Stimulated activated CD8-positive, alpha-beta memory T cell treated with anti-CD3 and anti-CD28 coated beads, Interleukin-4, amount 100 ng/mL, for 4 hours (primary cell): ENCODE measurements at places on chromosomes 6 and 20.
A peak's percentile ranks its signal among the peaks of the same experiment; 100 is the strongest.

DNA sequence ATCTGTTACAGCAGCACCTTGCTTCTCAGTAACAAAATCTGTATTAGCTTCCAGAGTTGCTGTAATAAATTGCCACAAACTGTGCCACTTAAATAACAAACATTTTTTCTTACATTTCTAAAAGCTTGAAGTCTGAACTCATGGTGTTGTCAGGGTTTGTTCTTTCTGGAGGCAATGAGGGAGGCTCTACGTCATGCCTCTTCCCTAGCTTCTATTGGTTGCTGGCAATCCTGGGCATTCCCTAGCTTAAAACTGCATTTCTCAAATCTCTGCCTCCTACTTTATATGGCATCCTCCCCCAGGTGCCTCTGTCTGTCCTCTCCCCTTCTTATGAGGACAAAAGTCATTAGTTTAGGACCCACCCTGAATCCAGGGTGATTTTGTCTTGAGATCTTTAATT, 41.6 kb upstream of the TMEM244 start:
- DNase-seq: no peak

DNA sequence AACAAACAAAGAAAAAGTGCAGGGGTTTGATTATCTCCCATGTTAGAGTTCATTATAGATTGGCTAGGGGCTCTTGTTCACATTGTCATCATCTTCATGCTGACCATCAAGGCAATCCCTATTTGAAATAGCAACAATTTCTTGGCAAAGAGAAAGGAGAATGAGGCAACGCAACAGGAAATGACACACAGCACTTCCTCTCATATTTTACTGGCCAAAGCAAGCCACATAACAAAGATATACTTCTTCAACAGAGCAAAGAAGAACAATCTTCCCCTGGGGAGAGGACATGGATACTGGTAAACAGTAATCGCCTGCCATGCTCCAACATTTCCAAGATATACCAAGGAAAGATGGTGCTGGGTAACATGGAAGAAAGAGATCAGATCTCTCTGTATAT, 29.8 kb downstream of the EPM2A start:
- no peak for DNase-seq

DNA sequence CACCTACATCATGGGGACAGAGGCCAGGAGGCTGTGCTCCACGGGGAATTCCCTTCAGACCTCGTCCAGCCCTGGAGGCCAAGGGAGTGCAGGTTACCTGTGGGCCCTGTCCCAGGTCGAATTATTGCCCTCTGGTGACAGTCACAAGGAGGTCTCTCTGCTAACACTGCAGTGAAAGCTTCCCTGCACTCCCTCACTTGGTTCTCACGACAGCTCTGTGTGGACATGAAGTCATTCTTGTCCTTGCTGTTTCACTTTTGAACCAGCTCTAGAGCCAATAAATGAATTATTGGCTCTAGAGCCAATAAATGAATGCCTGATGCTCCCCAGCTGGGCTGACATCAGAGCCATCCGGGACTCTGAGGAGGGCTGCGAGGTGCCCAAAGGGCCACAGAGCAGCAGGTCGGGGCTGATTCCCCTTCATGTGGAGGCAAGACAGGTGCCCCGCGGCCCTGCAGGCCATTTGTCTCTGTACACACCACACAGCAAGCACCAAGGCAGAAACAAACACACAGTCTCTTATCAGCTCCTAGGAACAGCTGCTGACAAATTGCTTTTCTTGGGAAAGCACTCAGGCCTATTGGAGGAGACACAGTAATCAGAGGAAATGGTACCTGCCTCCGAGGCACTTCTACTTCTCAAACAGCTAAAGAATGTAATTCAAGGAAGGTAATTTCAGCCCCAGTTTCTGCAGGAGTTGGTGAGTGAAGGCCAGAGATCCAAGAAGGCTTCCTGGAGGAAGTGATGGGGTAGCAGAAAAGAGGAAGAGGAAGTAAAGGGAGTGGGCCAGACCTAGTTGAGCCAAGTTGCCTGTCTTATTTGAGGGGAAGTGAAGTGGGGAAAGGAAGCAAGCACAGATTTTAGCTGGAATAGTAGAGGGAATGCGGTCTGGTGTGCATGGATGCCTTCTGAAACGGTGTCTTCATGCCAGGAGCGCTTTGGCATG, 27.5 kb upstream of the TBXT start:
- no peak for DNase-seq

DNA sequence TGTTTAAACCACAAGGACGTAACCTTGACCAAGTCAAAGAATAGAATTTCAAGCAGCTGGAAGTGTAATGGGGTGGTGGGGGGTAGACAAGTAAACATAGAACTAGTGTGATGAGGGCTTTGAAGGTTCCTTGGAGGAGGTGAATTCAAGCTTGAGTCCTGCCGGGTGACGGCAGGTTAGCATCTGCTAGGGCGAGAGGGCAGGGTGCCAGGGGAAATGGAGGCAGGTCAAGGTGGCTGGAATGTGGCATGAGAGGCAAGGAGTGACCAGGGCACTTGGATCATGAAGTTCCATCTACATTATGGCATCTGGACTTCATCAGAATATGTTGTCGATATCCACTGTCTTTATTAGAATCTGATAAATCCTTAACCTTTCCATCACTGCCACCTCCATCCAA, 207.5 kb upstream of the SLC35B3 start:
- DNase-seq: no peak

DNA sequence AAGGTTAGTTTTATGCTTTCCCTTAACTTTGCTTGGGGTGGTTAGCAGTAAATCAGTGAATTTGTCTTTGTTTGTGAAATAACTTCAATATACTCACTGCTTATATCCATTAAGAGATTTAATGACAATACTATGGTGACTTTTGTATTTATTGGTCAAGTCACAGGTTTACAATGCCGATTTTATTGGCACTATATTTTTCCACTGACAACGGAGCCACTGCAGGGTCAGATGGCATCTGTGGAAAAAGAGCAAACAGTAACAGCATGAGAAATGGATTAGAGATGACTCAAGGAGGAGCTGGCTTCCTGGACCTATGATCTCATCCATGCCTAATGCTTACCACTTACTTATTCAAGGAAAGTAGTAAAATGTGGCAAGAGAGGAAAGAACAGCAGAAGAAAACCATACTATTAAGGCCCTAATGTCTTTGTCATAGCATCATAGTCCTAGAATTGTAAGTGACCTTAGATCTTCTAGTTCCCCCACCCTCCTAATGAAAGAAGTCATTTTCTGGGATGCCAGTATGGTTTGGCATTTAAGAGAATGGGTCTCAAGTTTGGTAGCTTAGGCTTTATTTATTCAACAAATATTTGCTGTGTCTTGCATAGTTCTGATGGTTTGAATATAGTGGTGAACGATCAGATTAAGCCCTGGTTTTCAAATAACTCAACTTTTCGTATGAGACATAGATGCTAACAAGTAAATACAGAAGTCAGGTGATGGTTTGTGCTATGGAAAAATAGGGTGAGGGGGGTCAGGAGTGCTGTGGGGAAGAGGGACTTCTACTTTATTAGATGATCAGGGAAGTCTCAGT, 18.5 kb downstream of the RNF144B start:
- DNase-seq: no peak

DNA sequence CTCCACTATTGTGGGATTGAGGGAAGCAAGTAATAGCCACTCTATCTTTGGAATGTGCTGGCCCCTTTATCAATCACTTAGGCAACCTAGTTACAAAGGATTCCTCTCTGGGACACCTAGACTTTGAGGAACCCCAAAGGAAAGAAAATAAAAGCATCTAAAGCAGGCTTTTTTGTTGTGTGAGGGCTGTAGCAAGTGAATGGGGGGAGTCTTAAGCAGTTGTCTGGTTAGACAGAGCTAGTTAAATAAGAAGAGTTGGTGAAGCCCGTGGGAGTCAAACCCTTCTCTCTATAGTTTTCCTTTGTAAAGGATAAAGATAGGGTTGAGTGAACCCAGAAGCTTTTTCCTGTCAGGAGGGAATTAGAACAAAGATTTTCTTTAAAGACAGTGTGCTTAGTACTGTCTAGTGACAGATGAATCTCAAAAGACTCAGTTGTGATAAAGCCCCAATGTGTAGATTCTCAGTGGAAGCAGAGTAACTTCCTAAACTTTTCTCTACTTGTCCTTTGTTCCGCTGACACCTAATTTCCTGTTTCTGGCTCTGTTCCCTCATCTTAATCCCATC, 63.3 kb downstream of the HDGFL1 start:
- no peak for DNase-seq

- DNase-seq: no peak
Observed at GRCh38 chr6:77910826-77911225, 258.0 kb downstream of the MEI4 start.

DNA sequence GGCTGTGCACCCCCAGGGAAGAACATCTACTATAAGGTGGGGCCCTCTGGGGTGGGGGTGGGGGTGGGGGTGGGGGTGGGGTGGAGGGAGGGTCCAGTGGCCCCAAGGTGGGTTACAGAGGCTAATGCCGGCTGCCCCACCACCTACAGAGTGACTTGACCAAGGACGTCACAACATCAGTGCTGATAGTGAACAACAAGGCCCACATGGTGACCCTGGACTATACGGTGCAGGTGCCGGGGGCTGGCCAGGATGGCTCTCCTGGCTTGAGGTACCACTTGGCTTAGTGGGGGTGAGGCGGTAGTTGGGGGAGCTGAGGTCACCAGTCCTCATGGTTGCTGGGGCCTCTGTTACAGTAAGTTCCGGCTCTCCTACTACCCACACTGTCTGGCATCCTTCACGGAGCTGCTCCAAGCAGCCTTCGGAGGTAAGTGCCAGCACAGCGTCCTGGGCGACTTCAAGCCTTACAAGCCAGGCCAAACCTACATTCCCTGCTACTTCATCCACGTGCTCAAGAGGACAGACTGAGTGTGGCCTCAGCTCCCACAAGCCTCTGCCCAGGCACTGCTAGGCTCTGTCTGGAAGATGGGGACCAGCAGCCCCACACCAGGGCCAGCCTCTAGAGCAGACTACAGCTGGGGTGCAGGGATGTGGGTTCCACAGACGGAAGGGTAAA, 2.8 kb downstream of the GNMT start:
- no peak for DNase-seq

GRCh38 chr6:33161354-33162331, 30.6 kb downstream of the COL11A2 start:
- peak; percentile 65 for DNase-seq

- DNase-seq: peak; percentile 71
Observed at GRCh38 chr6:109440331-109441068, at the start of the genes PPIL6 and SMPD2. Gene PPIL6 (minus strand): TSS chr6:109440628. CDS start chr6:109440590, 38 bp downstream. Gene SMPD2 (plus strand): TSS chr6:109440724. CDS start chr6:109441122, 398 bp downstream.

- no peak for DNase-seq
Observed at GRCh38 chr6:41836660-41837052, 49.2 kb downstream of the TOMM6 start.

DNA sequence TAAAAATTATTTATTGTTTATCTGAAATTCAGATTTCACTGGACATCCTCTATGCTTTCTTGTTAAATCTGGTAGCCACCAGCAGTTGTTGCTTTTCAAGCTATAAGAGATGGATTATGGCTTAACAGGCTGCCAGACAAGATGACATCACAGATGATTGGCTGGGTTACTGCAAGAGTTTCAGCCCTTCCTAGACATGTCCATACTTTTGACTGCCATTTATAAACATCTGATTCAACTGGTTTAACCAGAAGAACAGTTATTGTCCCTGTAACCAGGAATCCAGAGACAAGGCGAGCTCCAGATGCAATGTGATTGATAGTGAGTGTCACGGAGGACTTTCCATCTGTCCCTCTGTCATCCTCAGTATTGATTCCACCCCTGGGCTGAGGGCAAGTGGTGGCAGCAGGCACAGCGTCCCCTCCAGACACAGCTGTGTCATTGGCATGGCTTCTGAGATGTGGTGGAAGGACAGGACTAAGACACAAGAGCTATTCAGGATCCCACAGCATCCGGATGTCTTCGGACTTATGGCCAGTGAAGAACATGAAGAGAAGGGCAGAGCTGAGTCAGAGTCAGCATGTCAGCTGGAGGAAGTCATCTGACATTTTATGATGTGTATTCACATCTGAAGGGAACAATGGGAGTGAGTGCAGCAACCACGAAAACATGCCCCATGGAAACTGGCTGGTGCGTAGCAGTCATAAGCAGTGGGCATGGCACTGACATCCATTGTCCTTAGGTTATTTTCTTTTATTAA, 284.5 kb upstream of the CDYL start:
- no peak for DNase-seq

DNA sequence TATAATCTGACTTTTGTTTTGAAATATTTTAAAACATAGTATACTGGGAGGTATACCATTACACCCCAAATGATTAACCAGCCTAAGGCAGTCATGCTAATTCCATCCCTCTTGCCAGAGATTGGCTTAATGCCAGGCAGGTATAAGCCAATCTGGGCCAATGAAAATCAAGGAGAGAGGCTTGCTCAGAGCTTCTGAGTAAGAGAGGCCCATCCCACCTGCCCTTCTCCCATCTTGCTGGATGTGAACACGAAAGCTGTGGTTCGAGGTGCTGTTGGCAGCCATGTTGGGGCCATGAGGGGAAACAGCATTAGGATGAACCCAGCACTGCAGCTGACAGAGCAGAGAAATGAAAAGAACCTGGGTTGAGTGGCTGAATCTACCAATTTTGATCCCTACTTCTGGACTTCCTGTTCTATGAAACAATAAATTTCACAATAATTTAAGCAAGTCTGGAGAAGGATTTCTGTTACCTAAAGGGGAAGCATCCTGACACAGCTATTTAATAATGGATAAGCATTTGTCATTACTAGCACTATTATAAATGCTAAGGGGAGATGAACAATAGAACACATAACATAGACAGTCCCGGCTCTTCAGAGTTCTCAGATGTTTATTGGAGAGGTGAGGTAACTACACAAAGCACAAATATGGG, 152.3 kb downstream of the CDC5L start:
- DNase-seq: no peak
